Keratinocyte (primary cell): ENCODE measurements at places on chromosomes 16 and 17. TPM values are rescaled to one million over a fixed set of nuclear protein-coding genes. Genes with fewer than 3 reads are reported as not detected.

DNA sequence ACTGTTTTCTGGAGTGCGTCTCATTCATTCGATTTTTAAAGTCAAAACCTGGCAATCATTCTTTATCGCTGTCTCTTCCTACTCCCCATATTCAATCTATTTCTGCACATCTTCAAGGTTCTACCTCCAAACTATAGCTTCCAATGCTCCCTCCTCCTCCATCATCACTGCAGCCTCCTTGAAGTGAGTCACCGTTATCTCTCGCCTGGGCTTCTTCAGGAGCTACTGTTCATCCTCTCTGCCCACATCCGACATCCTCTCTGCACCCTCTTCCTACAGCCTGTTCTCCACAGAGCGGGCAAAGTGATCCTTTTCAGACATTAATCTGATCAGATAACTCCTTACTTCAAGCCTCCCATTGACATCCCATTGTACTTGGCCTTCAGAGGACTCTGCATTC lies 144.2 kb upstream of the DNAH9 start:
- no peaks in the 10 kb centered on the region for H3K36me3 ChIP-seq
- DNase-seq = no peak
- no peaks in the 10 kb centered on the region for H3K4me1 ChIP-seq
- no peaks in the 10 kb centered on the region for H3K27me3 ChIP-seq
- no peak overlapping the region for H3K27ac ChIP-seq
- no peak overlapping the region for H3K4me3 ChIP-seq

DNA sequence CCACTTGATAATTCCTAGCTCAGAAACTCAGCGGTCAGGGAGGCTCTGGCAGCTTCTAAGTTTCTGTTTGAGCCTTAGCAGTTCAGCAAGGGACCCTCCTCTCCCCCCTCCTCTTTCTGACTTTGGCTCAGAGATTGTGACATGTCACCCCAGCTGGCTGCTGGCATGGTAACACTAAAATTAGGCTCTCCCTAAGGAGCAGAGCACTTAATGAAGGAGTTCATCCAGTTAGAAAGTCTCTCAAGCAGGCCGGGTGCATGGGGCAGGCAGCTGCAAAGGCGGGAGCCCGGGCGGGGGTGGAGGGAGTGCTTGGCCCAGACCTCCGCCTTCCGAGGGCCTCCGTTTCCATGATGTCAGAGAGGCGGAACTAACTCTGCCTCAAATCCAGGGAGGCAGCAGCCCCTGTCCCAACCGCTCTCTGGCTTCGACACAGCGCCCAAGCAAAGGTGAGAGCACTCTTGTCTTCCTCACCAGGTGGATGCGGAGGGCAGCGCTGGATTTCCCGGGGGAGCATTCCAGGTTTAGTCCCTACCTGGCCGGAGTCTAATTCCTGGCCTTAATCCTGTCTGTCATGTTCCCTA lies 128.0 kb upstream of the PLCG2 start:
- no peak for DNase-seq
- H3K36me3 ChIP-seq = peaks cover 22% of the 10 kb centered on the region
- no peak overlapping the region for H3K4me3 ChIP-seq

- DNase-seq = no peak
- no peaks in the 10 kb centered on the region for H3K27me3 ChIP-seq
- no peak overlapping the region for H3K27ac ChIP-seq
- H3K4me1 ChIP-seq = peaks cover 29% of the 10 kb centered on the region
Measured at GRCh38 chr16:48381201-48381600, 4.0 kb downstream of the SIAH1 start.

BICDL2 gene
- 0.91 to 2.8 TPM (median 1.3 TPM) in 3 replicates for polyA plus RNA-seq

CACNG1 gene
- polyA plus RNA-seq = not detected in 3 replicates

DNA sequence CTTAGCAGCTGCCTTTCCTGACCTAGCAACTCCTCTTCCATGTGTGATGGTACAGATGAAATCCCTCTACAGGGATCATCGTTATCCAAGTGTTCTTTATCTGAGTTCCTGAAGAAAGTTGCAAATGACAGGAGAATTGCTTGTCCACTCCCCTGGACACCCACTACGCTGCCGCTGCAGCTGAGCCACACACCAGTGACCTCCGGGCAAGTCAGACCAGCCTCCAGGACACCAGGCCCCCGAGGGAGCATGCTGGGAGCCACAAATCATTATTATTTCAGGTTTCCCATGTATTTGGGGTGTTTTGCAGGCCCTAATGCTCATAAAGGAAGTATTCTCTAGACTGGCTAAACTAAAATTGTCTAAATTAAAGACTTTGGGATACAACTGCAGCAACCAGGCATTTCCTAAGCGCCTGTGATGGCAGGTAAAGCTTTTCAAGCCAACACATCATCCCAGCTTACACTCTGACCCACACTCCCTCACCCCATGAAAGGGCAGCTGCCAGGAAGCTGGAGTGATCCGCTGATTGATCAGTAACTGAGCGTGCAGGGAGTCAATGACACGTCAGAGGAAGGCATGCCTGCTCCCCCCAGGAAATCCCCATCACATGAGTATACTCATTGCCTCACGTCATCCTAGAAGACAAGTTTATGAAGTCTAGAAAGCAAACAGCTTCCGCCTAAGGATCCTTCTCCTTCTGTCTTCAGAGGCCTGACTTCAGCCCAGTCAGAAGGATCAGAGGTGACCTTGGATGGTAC lies 14.4 kb downstream of the FA2H start:
- H3K4me1 ChIP-seq = no peaks in the 10 kb centered on the region
- no peak overlapping the region for H3K4me3 ChIP-seq
- no peak overlapping the region for H3K27ac ChIP-seq
- no peak for DNase-seq

CD79B gene
- 0.07 to 0.24 TPM (median 0.08 TPM) in 3 replicates for polyA plus RNA-seq

GRCh38 chr17:13593757-13594156 lies 8.0 kb downstream of the HS3ST3A1 start:
- H3K4me1 ChIP-seq = no peaks in the 10 kb centered on the region
- no peak overlapping the region for H3K27ac ChIP-seq
- H3K4me3 ChIP-seq = no peak overlapping the region
- no peak for DNase-seq

DNA sequence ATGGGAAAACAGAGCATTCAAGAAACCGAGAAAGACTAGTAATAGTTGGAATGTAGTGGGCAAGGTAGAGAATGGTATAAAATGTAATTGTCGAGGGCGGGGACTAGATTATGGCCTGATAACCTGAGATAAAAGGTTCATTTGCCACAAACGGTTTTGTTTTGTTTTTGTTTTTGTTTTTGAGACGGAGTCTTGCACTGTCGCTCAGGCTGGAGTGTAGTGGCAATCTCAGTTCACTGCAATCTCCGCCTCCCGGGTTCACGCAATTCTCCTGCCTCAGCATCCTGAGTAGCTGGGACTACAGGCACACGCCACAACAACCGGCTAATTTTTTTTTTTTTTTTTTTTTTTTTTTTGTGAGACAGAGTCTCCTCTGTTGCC lies 1.4 kb downstream of the NEK8 start:
- no peak overlapping the region for H3K4me3 ChIP-seq
- H3K27me3 ChIP-seq = no peaks in the 10 kb centered on the region
- H3K4me1 ChIP-seq = peaks cover 27% of the 10 kb centered on the region
- peaks cover 4% of the 10 kb centered on the region for H3K36me3 ChIP-seq

DNA sequence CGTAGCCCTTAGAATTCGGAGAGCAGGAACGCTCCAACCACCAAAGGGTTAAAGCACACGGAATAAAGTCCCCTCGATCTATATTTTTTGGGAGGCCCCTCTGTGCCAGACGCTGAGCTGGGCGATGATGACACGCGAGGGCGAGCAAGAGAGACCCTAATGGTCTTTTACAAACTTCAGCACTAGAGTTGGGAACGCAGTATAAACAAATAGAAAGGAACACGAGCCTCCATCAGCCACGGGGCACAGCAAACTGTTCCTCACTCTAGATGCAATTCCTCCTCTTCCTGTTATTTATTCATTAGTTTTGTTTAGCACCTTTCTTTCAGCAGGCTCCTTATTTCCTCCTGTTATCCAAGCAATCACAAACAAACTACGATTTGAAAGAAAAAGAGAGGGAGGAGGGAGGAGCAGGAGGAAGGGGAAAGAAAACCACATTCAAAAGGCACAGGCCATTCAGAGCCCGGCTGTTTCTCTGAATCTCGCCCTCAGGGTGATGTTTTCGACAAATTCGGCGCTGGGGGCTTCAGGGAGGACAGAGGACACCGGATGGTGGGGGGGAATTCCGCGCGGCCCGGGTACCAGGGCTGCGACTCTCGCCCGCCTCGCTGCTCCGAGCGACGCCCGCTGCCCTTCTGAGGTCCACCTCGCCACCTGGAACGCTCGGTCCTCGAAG lies 1.6 kb downstream of the TOX3 start:
- H3K27ac ChIP-seq = no peak overlapping the region
- DNase-seq = no peak
- peaks cover 2% of the 10 kb centered on the region for H3K4me1 ChIP-seq
- H3K4me3 ChIP-seq = peak overlapping the region; percentile 16
- peaks cover 45% of the 10 kb centered on the region for H3K27me3 ChIP-seq

DNA sequence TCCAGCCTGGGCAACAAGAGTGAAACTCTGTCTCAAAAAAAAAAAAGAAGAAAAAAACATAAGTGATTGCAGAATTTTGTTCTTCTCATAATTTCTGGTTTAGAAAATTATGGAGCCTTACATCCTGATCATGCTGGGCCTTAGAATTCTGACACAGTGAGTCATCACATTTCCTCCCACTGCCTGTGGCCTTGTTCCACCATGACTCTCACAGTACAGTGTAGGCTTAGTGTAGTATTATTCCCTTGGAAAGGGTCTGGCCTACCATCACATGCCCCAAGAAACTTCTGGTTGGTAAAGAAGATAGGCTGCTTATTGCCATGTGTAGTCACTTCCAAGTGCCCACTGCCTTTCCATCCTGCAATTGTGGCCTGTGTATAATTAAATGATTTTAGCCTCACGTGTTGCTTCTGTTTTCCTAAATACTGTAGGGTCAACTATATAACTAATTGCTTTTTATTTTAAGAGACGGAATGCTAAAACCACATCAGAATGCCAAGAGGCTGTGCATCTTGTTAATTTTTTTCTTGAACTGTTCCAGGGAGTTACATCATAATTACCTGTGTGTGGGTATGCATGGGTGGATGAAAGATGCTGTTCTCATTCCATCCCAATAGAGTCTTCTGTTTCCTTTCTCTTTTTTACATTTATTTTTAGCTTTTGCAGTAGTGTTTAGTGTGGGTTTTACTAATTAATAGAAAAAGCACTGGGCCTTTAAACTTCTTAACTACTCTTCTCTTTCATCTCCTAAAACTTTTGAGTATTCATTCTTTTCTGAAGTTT lies 25.9 kb downstream of the OGFOD1 start:
- peak overlapping the region; percentile 59 for H3K27ac ChIP-seq
- peaks cover 52% of the 10 kb centered on the region for H3K36me3 ChIP-seq
- DNase-seq = no peak
- H3K27me3 ChIP-seq = no peaks in the 10 kb centered on the region

CSH2 gene
- polyA plus RNA-seq = not detected in 3 replicates
